Effector memory CD8-positive, alpha-beta T cell (primary cell): ENCODE measurements at places on chromosomes 3 and 15.

- no peak for DNase-seq
Measured at GRCh38 chr15:86155551-86155950, 75.9 kb downstream of the AGBL1 start.

- no peak for DNase-seq
Measured at GRCh38 chr15:55118344-55118870, 78.3 kb downstream of the RSL24D1 start.

DNA sequence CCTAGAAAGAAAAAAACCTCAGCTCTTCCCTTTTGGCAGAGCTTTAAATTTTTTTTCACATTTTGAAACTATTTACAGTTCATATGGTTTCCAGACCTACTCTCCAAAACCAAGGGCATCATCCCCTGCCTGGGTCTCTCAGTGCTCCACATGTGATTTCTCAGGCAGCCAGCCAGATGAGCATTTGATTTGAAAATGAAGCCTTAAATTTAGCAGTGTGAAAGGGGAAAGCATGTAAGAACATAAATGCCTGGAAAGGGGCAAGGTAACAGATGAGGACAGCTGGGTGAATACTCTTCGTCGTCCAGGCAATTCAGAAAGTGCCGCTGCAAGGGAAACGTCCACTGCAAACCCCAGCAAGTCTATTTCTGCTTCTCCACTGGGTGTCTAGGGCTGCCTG lies 94.8 kb downstream of the ATP8B4 start:
- no peak for DNase-seq

- no peak for DNase-seq
Measured at GRCh38 chr3:114120211-114120610, 58.6 kb downstream of the DRD3 start.

DNA sequence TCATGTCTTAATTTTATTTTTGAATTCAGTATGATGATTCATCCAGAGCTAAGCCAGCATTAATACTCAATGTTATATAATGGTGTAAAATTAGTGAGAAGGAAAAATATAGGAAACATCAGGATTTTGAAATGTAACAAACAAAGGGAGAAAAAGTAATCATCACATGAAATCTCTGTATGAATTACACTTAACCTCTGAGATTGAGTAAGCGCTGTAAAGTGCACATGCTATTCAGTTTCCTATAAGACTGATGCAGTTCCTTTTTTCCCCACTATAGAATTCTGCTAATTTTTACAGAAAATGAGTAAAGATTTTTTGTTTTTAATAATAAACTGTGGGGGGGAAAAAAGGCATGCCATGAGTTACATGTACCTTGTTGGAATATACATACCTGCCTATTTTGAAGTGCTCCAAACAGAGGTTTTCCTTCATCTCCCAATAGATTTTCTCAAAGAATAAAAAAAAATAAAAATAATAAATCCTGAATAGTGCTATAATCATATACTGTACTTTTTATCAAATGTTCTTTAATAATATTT lies 64.0 kb upstream of the TTBK2 start:
- no peak for DNase-seq

DNA sequence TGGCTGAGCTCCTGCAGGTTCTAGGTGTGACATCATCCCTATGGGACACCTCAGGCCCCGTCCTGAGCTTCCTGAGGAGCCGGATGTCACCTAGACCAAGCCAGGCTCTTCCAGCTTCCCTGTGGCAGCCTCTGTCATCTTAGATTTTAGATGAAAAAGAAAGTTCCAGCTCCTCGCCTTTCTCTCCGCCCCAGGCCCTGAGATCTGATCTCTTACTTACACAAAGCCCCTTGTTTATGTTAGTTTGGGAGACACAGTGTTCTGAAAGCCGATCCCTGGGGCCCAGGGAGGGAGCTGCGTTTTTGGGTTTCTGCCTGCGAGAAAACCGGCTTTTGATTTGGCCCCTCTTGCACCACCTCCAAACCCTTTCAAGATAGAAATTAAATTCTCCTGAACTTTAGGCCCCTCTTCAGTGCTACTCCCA lies 40.2 kb upstream of the FAM107A start:
- no peak for DNase-seq

DNA sequence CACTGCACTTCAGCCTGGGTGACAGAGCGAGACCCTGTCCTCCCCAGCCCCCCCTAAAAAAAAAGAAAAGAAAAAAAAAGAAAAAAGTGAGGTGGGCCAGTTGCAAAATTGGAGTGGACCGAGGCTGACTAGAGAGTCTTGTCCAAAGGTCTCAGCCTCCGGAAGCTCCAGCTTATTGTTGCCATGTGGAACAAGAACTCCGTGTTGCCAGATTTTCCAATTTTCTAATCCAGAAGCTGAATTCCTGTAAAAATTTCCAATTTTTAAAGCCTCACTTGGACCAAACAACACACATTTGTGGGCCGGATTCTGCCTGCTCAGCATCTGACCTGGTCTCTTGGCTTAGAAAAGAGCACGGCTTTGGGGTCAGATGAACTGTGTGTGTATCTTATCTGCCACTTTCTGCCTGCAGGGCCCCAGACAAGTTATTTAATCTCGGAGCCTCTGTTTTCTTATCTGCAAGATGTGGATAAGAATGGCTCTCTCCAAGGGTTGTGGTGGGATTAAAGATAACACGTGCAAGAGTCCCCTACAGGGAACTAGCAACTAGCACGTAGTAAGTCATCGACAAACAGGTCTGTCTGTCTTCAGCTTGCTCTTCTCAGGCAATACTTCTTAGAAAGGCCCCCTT lies 73.7 kb upstream of the TLE3 start:
- DNase-seq, result no peak
